Activated T-cell treated with anti-CD3 and anti-CD28 coated beads, Interleukin-2, amount 50 U/mL, for 24 hours (primary cell): ENCODE measurements at places on chromosomes 6 and 20.

- no peak for DNase-seq
Measured at GRCh38 chr6:156809034-156809433, 31.9 kb downstream of the ARID1B start.

DNA sequence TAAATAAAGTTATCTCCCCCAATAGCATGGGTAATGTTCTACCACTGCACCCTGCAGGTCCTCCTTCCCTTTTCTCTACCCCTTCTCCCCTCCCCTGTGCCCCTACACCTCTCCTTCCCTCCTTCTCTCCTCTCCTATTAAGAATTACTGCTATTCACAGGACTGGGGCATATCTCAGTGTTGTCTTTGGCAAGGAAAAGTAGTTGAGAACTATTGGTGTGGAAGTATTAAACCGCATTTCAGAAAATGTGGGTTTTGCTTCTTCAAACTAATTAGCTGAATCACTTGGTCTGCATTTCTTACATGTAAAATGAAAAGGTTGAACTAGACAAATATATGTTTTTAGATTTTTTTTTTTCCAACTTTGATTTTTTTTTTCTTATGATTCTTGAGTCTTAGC, 296.3 kb downstream of the CDKAL1 start:
- no peak for DNase-seq

- DNase-seq, result no peak
Measured at GRCh38 chr20:57808264-57809070, 98.7 kb upstream of the PMEPA1 start.

- DNase-seq, result no peak
Measured at GRCh38 chr6:167566711-167567141, 241.8 kb downstream of the TTLL2 start.

DNA sequence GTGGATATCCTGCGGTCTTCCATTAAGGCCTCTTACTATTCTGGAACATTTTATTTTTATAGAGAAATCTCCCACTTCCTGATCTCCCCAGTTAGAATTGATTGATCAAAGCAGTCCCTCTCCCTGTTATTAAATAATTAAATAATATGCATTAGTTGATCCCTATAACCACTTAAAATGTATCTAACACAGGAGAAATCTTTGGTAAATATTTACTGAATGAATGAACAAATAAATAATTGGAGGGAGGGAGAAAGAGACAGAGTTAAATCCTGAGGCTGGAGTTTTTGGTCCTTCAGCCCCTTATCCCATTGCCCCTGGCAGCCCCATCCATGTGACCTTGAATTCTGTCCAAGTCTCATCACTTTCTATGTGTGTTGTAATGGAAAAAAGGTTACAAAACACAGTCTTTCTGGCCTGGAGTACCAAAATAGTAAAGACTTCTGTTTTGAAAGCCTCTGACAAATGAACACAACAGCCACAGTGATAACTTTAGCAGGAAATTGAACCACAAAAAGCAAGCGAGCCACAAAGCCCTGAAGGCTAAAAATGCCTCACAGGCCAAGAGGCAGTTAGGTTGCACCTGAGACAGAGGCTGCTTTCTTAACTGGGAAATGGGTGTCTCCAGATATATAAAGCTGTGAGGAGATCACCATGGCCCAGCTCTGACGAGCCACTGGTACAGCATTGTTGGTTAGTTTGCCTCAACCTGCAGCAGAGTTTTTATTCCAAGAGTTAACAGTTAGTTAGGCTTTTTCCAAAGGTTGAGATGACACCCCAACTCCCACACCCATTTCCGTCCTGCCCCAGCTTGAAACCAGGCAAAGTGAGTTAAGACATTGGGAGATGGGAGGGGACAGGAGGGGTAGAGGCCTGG, 11.3 kb downstream of the NT5E start:
- DNase-seq, result peak; percentile 49

- no peak for DNase-seq
Measured at GRCh38 chr6:126143761-126144251, 157.5 kb downstream of the TRMT11 start.

DNA sequence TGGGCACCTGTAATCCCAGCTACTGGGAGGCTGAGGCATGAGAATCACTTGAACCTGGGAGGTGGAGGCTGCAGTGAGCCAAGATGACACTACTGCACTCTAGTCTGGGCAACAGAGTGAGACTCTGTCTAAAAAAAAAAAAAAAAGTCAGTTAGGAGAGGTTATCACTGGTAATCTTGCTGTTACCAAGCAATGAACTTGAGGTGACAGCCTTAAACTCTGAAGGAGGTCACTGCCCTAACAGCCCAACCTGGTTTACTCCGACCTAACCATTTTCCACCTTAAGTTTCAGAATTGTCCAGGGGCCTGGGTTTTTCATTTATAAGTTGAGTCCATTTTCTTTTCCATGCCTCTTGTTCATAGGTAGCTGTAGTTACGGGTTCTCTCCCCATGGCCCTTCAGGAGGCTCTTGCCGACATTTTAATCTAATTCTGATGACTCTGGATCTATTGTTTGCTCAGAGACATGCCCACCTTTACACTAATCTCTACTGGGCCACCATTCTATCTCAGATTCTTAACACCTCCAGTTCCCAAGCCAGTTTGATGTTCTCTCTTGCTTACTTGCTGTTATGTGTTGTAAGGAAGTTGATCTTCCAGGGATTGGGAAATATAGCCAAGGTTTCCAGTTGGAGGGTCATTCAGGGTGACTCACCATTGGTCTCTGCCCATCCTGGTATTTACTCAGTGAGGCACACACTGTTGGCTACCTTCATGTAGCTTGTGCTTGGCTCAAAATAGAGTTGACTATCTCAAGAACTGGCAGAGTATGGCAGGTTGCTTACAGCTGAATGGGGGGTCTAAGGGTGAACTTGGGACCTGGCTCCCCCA, 29.1 kb downstream of the SHLD1 start:
- DNase-seq, result no peak

DNA sequence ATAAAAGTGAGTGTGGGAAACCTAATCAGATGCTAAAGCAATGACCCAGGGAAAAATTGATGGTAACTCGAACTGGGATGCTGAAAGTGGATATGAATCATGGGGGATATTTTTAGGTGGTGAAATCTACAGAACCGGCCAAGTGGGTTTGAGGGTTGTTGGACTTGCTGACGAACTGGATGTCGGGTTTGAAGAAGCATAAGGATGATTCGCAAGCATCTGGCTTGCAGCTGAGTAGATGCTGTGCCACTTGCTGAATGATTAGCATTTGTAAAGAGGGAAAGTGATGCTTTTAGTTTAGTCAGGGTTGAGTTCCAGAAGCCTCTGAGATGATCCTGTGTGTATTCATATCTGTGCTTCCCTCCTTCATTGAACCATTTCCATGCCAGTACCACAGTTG, 54.9 kb downstream of the UBR2 start:
- DNase-seq, result no peak

DNA sequence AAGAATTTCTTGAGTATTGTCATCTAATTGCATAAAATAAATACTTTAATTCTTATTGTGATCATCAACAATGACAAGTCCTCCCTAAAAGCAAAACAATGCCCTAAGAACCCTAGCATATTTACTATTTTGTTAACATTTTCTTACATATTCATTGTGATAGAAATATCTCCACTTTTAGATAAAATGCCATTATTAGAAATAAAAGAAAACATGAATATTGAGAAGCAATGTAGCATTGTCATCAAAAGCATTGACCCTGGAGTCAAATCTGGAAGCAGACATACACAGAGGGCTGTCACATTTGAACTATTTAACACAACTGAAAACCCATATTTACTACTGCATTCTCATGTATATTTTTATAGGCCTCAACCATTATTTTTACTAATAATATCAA, 257.7 kb downstream of the SYNE1 start:
- no peak for DNase-seq

- no peak for DNase-seq
Measured at GRCh38 chr20:46928580-46929132, 34.0 kb downstream of the EYA2 start.

DNA sequence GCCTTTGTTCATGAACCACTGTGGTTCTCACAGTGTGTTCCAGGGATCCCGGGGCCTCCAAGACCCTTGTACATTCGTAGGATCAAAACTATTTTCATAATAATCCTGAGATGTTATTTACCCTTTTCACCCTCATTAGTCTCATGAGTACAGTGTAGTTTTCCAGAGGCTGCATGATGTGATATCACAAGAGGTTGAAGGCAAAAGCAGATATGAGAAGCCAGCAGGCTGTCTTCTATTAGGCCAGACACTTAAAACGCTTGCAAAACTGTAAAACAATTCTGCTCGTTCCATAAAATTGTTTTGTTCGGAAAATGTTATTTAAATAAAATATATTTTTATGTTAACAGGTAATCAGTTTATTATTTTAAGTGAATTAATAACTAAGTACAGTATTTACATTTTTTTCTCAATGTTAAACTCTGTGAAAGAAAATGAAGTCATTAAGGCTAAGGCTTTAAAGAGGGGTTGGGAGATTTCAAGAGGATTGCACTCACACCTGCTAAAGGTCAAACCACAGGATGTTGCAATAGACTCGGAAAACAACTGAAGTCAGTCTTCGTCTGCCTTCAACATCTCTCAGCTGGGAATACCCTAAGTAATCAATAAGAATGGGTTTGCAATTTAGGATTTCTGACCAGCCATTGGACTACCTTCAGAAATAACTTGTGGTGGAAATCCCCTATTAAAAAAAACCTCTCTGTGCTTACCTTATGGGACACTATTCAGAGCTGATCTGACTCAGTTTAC, 474.2 kb downstream of the KIF16B start:
- DNase-seq, result no peak

DNA sequence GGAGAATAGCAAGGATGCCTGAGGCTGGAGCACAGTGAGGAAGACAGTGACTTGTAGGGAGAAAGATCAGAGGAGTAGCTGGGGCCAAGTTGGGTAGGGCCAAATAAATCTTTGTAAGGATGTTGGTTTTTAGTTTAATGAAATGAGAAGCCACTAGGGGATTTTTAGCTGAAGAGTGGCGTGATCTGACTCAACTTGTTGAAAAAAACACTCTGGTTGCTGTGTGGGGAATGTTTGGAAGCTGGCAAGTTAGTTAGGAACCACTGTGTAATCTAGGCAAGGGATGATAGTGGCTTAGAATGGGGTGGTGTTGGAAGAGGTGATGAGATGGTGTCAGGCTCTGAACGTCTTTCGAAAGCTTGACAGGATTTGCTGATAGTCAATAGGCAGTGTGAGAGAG, 176.1 kb upstream of the HDDC2 start:
- no peak for DNase-seq

GRCh38 chr6:10138917-10139316, 276.0 kb downstream of the TFAP2A start:
- DNase-seq, result no peak

- DNase-seq, result no peak
Measured at GRCh38 chr6:166836785-166837718, 119.3 kb downstream of the RNASET2 start.

DNA sequence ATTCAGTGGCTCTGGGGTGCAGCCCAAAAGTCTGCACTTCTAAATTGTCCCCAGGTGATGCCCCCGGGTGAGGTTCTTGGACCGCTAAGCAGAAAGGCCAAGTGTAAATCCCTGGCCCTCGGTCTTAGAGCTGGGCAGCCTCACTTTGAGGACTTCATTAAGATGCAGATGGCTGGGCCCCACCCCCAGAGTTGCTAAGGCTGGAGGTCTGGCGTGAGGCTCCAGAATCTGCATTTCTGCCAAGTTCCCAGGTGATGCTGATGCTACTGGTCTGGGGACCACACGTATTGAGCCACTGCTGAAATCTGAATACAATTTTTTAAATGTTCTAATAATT, 735 bp upstream of the SLC23A2 start:
- DNase-seq, result peak; percentile 34

GRCh38 chr6:158037771-158038170, 56.1 kb downstream of the SYNJ2 start:
- DNase-seq, result peak; percentile 26

- DNase-seq, result no peak
Measured at GRCh38 chr20:19000078-19000477, 186.5 kb downstream of the SCP2D1 start.

- DNase-seq, result no peak
Measured at GRCh38 chr6:119800526-119800925, 451.0 kb upstream of the MAN1A1 start.

GRCh38 chr20:50398821-50399554, 111.2 kb upstream of the PTPN1 start:
- DNase-seq, result no peak

DNA sequence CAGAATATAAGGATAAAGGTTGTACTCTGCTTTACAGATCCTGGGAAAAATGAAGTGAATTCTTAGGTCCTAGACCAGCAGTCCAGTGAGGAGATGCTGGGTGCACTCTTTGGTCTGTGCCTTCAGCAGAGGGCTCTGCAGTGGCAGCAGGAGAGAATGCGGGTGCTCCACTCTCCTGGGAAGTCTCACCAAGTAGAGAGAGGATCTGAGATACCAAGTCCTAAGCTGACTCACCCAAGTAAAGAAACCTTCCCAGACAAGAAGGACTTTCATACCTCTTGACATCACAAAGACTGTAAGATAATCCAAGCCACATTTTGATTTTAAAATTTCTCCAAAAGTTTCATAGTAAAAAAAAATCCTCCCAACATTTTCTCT, 116.9 kb upstream of the EMILIN3 start:
- no peak for DNase-seq

DNA sequence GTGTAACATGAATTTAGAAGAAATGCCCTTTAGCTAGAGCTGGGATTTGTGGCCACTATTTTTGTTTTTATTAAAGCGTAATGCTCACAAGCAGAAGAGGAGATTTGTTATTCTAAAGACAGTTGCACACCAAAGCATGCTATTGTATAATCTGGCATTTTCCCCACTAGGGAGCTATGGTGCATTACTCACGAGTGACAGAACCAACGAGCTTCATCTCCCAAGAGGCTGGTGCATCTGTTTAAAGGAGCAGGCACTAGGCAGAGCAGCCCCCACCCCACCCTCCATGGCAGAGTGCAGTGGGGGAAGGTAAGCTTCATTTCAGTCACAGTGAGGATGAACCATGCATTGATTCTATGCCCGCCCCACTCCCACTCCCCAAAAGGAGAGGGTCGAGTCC, 287.3 kb upstream of the TSHZ2 start:
- DNase-seq, result no peak

GRCh38 chr20:47150403-47151152, 205.9 kb downstream of the ZMYND8 start:
- DNase-seq, result no peak

- no peak for DNase-seq
Measured at GRCh38 chr20:42779216-42779615, 410.5 kb downstream of the PTPRT start.

DNA sequence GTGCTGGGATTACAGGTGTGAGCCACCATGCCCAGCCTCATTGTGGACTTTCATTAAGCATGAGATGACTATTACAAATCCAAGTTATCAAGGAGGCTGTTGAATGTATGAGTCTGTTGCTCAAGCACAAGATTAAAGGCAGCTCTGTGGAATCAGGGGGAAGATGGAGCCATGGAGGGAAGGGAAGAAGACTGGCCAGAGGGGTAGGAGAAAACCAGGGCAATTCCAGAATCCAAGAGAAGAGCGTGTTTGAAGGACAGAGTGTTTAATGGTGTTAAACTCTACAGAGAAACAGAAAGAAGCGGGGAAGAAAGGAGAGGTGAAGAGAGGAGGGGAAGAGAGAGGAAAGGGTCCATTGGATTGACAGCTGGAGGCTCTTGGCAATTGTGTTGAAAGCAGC, 49.8 kb upstream of the TTPAL start:
- DNase-seq, result no peak
